ENCODE measurements at places on chromosomes 2 and 18.

DNA sequence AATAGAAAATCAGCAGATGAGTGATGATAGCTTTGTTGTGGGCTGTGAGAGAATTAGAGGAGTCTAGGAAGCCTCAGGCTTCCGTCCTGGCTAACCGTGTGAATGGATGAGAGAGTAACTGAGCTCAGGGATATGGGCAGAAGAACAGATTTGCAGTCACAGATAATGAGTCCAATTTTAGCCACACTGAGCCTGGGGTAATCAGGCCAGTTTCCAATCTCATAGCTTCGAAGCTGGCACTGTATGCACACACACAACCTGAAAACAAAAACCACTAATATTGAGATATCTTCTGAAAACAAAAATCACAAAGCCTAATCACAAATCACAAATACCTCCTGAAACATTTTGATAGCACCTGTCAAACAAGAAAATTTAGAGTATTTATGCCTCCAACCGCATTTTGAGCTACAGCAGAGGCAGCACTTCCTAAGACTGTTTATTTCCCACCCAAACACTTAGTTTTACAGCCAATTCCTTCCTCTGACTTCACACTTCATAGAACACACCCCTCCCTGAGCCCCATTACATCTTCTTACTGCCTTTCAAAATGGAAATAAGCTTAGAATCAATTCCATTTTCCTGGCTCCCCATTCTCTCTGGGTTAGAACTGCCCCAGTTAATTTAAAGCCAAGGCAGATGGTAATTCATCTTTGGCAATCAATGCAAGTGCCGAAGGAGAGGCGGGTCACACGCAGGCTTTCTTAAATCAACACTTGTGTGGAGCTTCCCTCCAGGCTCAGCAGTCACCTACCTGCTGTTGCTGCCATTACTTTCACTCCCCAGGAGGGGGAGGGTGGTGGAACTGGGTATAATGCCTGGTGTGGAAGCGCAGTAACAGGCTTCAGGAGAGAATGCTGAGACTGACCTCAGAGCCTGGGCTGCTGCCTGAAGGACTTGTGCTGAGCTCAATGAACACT is 18.9 kb downstream of the TTR start:
- DNase-seq, result no peak

GRCh38 chr2:216044883-216045486 is 31.6 kb upstream of the MREG start:
- no peak for DNase-seq

GRCh38 chr2:181850936-181851560 is 40.5 kb upstream of the ITPRID2 start:
- no peak for DNase-seq

- no peak for DNase-seq
These were observed 5.7 kb upstream of the LPIN1 start for GRCh38 chr2:11740723-11741122.

GRCh38 chr2:198595721-198596120 is 791.3 kb downstream of the PLCL1 start:
- no peak for DNase-seq

- DNase-seq, result no peak
These were observed 25.3 kb downstream of the SMAD7 start for GRCh38 chr18:48925491-48925780.

DNA sequence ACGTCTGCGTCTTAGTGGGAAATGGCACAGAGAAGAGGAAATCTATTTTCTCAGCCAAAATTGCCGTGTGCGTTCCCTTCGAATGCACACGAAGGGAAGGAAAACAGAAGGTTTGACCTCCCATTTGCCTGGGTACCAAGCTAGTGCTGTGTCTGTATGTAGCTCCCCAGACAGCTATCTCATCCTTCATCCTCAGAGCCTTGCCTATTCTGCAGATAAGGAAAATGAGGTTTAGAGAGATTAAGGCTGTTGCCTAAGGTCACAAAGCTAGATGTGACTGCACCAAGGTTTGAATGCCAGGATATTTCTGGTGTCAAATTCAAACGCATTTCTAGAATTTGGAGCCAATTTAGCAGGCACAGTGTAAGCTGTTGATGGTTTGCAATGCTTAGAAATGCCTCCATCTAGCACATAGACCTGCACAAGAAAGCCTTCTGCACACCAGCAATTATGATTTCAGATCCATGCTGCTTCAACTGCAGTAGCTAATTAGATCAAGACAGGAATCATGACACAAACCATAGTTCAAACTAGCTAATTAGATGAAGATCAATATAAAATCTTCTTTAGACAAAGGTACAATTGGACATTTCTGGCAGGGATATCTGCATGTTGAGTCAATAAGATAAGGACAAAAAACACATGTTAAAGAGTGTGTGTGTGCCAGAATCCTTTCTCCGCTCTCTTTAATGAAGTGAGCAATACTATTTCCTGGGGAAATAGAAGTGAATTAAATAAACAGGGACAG is 115.1 kb downstream of the CMPK2 start:
- DNase-seq, result no peak

DNA sequence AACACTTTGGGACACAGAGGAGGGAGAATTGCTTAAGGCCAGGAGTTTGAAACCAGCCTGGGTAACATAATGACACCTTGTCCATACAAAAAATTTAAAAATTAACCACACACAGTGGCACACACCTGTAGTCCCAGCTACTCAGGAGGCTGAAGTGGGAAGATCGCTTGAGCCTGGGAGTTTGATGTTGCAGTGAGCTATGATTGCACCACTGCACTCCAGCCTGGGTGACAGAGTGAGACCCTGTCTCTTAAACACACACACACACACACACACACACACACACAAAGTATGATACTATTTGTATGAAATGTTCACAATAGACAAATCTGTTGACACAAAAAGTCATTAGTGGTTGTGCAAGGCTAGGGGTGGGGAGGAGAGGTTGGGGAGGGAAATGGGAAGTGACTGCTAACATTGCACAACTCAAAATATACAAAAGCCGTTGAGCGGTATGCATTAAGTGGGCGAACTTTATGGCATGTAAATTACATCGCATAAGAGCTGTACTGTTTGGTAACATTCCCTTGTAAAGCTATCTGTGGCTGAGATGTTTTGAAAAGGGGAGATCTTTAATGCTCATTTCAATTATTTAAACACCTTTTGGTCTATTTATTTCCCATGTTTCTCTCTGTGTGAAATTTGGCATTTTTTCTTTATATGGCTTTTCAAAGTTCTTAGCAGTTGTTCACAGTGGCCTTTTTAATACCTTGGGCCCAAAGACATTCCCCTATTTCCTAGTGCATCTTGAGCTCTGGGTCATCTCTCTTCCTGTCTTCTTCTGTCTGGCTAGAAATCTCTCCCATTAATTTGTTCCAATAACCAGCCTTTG is 58.9 kb upstream of the ZNF516 start:
- no peak for DNase-seq

DNA sequence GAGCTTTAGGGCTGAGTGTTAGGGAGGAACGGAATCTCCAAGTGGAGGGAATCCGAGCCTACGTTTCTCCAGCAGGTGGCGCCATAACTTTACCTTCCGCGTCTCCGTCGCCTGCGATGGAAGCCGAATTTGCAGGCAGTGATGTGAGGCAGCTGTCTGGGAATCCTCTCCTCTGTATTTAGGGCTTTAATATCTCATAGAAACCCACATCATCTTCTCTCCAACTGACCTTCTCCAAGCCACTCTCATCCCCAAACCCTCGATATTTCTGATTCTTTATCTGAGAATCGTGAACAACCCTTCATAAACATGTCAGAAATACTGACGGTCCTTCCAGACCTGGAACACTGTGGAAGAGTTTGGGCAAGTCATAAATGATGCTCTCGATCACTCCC is 27.5 kb downstream of the SIX2 start:
- DNase-seq, result peak; percentile 42

GRCh38 chr18:51132256-51132935 is 65.1 kb downstream of the MEX3C start:
- DNase-seq, result no peak

DNA sequence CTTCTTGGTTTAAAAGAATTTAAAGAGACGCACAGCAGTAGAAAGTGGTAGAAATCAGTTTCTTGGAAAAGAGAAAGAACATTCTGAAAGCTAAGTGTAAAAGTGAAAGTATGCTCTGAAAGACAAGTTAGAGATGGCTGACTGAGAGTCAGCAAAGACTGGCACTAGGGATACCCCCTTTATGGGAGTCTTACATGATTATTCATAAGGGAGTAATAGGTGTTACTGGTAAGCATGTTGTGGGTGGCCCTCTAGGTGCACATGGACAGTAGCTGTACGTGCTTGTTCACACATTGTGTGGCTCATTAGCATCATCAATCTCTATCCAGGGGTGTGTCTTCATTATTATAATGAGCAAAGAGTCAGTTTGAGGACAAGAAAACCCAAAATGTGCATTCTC is 816.2 kb downstream of the CBLN2 start:
- DNase-seq, result no peak

GRCh38 chr2:41698678-41699422 is 349.0 kb upstream of the PKDCC start:
- no peak for DNase-seq

- no peak for DNase-seq
These were observed 12.2 kb downstream of the BIN1 start for GRCh38 chr2:127094509-127095366.

GRCh38 chr2:12020833-12021469 is 274.5 kb downstream of the LPIN1 start:
- no peak for DNase-seq

- no peak for DNase-seq
These were observed 35.6 kb upstream of the CTAGE1 start for GRCh38 chr18:22453315-22453714.

DNA sequence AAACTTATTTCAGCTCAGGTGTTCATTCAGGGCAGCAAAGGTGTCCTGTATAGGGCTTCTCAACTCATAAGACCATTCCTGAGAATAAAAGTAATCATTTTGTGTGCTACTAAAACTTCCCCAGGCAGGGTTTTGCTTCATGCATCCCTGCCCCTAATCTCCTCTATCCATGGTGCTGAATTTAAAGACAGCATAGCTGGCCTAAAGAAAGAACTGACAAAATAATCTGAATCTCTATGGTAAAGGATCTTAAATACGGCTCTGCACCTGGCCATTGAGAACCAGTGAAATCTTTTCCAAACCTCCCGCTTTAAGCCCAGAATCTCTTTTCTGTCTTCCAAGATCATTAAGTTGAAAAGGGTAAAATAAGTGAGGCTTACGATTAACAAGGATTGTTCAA is 292.1 kb upstream of the KLHL29 start:
- no peak for DNase-seq

DNA sequence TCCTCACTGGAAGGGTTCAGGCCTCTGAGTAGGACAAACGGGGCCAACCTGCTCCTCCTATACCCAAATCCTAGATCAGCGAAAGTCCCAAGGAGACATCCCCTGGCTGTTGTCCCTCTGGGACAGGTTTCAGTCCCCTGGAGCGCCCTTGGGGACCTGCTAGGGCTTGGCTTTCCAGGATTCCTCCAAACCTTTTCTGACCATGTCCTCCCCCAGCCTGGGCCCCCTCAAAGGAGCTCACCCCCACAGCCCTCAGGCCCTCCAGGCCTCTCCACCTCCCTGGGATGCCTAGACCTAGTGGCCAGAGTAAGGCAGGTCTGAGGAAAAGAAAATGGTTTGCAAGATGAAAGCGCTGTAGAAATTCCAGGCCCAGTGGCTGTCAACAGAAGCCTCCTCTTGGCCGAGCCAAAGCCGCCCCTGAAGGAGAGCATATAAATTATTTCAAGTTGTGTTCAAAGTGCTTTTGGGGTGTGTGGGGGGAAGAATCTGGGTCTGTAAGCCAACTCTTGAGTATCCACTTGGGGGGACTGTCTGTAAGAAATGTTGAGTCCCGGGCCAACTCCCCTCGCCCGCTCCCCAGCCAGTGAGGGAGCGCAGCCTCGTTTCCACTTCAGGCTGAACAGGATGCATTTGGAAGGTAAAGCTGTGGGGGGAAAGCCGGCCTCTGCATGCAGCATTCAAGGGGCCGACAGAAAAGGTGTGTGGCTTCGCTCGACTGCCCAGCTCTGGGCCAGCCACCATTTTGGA is 158.6 kb downstream of the DYSF start:
- DNase-seq, result peak; percentile 16

GRCh38 chr2:128214866-128215460 is 103.7 kb downstream of the HS6ST1 start:
- DNase-seq, result no peak

GRCh38 chr2:209937893-209938292 is 64.5 kb upstream of the RPE start:
- DNase-seq, result no peak

GRCh38 chr2:41475959-41476358 is 571.9 kb upstream of the PKDCC start:
- no peak for DNase-seq

- DNase-seq, result no peak
These were observed 136.2 kb downstream of the CERS6 start for GRCh38 chr2:168592181-168592831.

DNA sequence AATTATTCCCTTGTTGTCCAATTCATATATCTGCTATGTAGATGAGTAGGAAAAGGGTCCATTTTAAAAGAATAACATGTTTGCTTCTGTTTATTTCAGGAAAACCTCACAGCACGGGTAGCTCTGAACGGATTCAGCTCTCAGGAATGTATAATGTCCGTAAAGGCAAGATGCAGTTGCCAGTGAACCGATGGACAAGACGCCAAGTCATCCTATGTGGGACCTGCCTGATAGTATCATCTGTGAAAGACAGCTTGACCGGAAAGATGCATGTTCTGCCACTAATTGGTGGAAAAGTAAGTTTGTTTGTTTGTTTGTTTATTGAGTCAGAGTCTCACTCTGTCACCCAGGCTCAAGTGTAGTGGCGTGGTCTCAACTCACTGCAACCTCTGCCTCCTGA is 114.6 kb downstream of the PHLPP1 start:
- DNase-seq, result no peak

DNA sequence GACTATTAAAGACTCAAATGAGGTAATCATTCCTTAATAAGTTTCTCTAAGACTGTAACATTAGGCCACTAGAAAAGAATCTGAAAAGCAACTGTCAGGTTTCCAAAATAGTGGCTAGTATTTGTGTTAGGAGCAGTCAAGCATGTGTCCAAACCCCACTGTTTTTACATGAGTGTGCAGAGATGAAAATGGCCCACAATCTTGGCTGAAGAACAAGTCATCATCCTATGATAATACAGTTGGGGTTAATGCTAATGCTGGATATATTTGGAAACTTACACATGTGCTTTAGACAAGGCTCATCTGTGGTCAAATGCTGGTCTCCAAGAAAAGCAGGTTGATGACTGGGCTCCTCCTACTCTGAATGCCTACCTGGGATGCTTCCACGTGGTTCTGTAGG is 73.6 kb downstream of the MAIP1 start:
- DNase-seq, result no peak

- no peak for DNase-seq
These were observed 630 bp upstream of the ZNF512 start for GRCh38 chr2:27582129-27582694.

- no peak for DNase-seq
These were observed 12.2 kb downstream of the DOK1 start for GRCh38 chr2:74566754-74567085.

GRCh38 chr2:98818164-98818563 is 87.2 kb upstream of the MGAT4A start:
- no peak for DNase-seq

All from naive thymus-derived CD4-positive, alpha-beta T cell (primary cell).